ENCODE measurements at places on chromosomes 1 and 21.
A peak's percentile ranks its signal among the peaks of the same experiment; 100 is the strongest.

GRCh38 chr1:157993147-157993917 is at the start of gene KIRREL1:
TSS of gene KIRREL1 (plus strand) at chr1:157993645. CDS start at chr1:157993677, 32 bp downstream.
- no peak for DNase-seq
- peaks cover 2% of the 10 kb centered on the region for H3K36me3 ChIP-seq
- H3K4me3 ChIP-seq: peak within 1 kb of the TSS; percentile 32
- H3K27ac ChIP-seq: no peak within 1 kb of the TSS
- peaks cover 55% of the 10 kb centered on the region for H3K27me3 ChIP-seq
- peaks cover 5% of the 10 kb centered on the region for H3K4me1 ChIP-seq

GRCh38 chr1:51420867-51421627 is 90.7 kb upstream of the TTC39A start:
- DNase-seq: no peak
- no peak overlapping the region for H3K4me3 ChIP-seq

DNA sequence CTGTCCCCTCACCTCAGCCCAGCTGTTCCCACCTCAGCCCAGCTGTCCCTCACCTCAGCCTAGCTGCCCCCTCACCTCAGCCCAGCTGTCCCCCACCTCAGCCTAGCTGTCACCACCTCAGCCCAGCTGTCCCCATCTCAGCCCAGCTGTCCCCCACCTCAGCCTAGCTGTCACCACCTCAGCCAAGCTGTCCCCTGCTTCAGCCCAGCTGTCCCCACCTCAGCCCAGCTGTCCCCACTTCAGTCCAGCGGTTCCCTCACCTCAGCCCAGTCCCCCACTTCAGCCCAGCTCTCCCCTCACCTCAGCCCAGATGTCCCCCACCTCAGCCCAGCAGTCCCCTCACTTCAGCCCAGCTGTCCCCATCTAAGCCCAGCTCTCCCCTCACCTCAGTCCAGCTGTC is 88.4 kb upstream of the CSF3R start:
- H3K36me3 ChIP-seq: no peaks in the 10 kb centered on the region
- H3K4me1 ChIP-seq: peaks cover 3% of the 10 kb centered on the region
- no peak overlapping the region for H3K4me3 ChIP-seq
- peaks cover 45% of the 10 kb centered on the region for H3K27me3 ChIP-seq

DNA sequence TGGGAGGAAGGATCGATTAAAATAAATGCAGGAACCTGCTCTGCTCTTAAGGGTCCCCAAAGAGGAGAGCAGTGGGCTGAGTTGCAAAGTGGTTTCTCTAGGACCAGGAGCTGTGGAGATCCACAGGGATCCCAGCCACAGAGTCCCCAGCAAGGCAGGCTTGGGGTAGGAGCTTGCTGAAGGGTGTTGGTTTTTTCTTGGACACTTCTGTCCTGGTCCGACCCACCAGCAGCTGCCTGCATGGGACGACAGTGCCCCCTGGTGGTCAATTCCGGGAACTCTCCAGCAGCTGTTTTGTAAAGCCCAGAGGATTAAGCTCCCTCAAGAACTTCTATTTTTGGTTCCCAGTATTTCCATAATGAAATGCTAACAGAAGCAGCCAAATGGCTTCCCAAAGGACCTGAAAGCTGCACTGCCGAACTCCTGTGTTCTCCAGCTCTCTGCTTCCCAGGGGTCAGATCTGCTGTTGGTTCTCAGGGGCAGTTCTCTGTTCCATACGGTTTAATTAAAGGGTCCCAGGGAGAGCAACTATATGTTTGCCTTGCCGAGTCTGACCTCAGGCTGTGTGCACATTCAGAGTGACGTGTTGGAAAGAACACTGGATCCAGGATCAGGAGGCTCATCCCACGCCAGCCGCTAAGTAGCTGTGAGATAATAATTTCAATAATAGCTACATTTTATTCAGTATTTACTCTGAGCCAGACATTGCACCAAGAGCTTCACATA is 23.2 kb downstream of the NENF start:
- no peaks in the 10 kb centered on the region for H3K27me3 ChIP-seq
- H3K4me1 ChIP-seq: no peaks in the 10 kb centered on the region
- no peak overlapping the region for H3K4me3 ChIP-seq
- peaks cover 3% of the 10 kb centered on the region for H3K36me3 ChIP-seq

GRCh38 chr21:8991088-8991907 is 1530.1 kb upstream of the TPTE start:
- H3K27ac ChIP-seq: no peak overlapping the region
- peaks cover 42% of the 10 kb centered on the region for H3K27me3 ChIP-seq
- no peak for DNase-seq
- no peaks in the 10 kb centered on the region for H3K4me1 ChIP-seq

GRCh38 chr1:57321776-57322175 is 102.1 kb downstream of the DAB1 start:
- H3K36me3 ChIP-seq: no peaks in the 10 kb centered on the region
- no peak for DNase-seq

GRCh38 chr1:1393014-1393413 is 6.1 kb downstream of the CCNL2 start:
- no peaks in the 10 kb centered on the region for H3K27me3 ChIP-seq
- H3K27ac ChIP-seq: no peak overlapping the region
- no peak overlapping the region for H3K4me3 ChIP-seq

GRCh38 chr1:22414244-22414751 is 37.4 kb upstream of the ZBTB40 start:
- H3K27ac ChIP-seq: no peak overlapping the region
- peaks cover 4% of the 10 kb centered on the region for H3K4me1 ChIP-seq
- no peak for DNase-seq
- peaks cover 20% of the 10 kb centered on the region for H3K27me3 ChIP-seq
- H3K4me3 ChIP-seq: no peak overlapping the region
- peaks cover 3% of the 10 kb centered on the region for H3K36me3 ChIP-seq

DNA sequence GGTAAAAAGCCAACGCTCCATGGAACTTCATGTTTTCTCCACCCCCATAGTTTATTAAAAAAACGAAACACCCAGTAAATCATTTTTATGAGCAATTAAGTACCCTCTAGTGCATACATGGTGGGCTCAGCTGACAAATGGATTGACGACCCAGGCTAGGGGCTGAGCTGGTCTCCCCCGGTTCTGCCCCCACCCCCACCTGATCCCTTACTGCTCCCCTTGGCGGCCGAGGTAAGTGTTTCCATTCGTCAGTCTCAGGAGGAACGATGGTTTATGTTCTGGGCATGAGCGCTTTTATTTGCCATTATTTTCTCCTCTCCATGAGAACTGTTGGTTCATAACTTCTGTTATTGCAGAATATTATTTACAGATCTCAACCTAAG is 233.9 kb upstream of the C1orf174 start:
- no peaks in the 10 kb centered on the region for H3K4me1 ChIP-seq
- DNase-seq: no peak
- no peaks in the 10 kb centered on the region for H3K36me3 ChIP-seq
- H3K27ac ChIP-seq: no peak overlapping the region

DNA sequence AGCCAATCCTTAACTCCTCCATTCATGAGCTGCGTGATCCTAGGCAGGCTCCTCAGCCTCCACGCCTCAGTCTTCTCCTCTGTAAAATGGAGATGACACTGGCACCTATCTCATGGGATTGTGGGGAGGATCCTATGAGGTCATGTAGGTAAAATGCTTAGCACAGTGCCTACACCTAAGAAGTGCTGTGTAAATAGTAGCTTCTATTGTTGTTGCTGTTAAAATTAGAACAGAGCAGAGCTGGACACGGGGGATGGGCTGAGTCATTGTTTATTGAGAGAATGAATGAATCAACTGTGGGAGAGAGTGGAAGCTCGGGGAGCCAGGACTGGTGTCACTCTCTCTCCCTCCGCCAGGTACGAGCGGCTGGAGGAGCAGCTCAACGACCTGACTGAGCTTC is 43.0 kb downstream of the TMCC2 start:
- peaks cover 17% of the 10 kb centered on the region for H3K4me1 ChIP-seq
- peaks cover 5% of the 10 kb centered on the region for H3K36me3 ChIP-seq
- DNase-seq: no peak
- H3K4me3 ChIP-seq: no peak overlapping the region
- H3K27me3 ChIP-seq: no peaks in the 10 kb centered on the region

DNA sequence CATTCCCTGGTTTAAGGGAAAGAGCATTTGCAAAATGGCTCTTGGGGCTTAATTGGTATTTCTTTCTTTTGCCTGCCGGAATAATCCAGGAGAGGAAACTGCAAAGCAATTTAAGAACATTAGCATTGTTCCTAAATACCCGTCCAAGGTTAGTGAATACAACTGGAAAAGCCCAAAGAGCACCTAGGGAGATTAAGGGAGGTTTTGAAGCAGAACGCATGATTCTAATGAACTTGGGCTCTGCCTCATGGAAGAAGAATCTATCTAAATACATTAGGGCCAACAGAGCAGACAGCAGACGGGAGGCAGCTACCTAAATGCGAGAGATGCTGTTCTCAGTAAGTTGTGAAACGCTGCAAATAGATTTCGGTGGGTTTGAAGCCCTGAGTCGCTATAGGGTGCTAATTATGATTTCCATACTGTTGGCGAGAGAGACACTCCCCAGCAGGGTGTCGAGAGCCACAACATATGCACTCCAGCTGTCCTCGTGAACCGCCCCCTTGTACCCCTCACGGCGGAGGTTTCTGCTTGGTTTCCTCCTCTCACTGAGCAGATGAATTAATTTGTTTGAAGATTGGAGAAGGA is 326.7 kb upstream of the CAMK1G start:
- no peak overlapping the region for H3K4me3 ChIP-seq
- H3K4me1 ChIP-seq: no peaks in the 10 kb centered on the region
- no peaks in the 10 kb centered on the region for H3K27me3 ChIP-seq
- no peak overlapping the region for H3K27ac ChIP-seq
- no peaks in the 10 kb centered on the region for H3K36me3 ChIP-seq
- DNase-seq: no peak

DNA sequence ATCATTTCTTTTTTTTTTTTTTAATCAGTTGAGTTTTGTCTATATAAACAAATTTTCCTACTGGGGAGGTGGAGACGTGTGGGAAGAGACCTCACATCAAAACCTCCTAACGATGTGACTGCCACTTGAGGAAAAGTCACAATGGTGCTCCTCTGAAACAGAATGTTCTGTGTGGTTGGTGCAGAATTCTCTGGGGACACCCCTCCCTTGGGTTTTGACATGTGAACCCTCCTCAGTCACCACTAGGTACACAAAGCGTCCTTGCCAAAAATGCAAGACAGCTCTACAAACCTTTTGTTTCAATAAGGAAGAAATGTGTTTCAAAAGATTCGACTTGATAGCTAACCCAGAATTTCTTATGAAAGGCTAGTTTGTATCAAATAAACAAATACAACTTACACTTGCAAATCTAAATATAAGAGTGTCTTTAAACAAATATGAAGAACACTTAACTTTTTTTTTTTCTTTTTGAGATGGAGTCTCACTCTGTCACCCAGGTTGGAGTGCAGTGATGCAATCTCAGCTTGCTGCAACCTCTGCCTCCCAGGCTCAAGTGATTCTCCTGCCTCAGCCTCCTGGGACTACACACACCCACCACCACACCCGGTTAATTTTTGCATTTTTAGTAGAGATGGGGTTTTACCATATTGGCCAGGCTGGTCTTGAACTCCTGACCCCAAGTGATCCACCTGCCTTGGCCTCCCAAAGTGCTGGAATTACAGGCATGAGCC is 9.3 kb downstream of the SLC25A24 start:
- no peaks in the 10 kb centered on the region for H3K27me3 ChIP-seq
- no peak overlapping the region for H3K27ac ChIP-seq
- peaks cover 3% of the 10 kb centered on the region for H3K4me1 ChIP-seq
- peaks cover 4% of the 10 kb centered on the region for H3K36me3 ChIP-seq
- no peak overlapping the region for H3K4me3 ChIP-seq
- no peak for DNase-seq

DNA sequence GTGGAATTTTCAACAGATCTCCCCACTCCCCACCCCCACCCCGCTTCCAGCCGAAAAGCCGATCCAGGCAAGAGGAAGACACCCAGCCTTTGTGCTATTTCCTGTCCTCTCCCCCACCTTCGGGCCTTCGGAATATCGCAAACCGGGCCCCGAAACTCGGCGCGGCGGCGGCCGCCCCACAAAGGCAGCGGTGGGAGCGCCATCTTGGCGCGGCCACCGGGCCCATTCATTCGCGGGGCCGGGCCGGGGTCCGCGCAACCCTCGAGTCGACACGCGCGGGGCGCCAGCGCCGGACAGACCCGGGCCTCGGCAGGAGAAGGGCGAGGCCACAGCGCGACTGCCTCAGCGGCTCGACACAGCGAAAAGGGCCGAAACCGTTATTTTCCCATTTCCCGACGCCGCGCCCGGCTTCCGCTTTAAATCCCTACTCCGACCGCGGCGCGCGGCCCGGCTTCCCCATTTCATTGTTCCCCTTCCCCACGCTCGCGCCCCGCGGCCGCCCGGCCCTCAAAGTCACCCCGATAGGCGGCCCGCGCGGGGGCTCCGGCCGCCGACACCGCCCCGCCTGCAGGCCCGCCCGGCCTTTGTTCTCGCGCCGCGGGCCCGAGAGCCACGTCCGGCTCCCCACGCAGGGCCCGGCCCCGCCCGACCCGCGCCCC is 911 bp downstream of the GNB1 start:
- peak overlapping the region; percentile 88 for H3K27ac ChIP-seq
- peak overlapping the region; percentile 77 for H3K4me3 ChIP-seq
- peak; percentile 38 for DNase-seq
- peaks cover 41% of the 10 kb centered on the region for H3K4me1 ChIP-seq
- peaks cover 52% of the 10 kb centered on the region for H3K36me3 ChIP-seq

DNA sequence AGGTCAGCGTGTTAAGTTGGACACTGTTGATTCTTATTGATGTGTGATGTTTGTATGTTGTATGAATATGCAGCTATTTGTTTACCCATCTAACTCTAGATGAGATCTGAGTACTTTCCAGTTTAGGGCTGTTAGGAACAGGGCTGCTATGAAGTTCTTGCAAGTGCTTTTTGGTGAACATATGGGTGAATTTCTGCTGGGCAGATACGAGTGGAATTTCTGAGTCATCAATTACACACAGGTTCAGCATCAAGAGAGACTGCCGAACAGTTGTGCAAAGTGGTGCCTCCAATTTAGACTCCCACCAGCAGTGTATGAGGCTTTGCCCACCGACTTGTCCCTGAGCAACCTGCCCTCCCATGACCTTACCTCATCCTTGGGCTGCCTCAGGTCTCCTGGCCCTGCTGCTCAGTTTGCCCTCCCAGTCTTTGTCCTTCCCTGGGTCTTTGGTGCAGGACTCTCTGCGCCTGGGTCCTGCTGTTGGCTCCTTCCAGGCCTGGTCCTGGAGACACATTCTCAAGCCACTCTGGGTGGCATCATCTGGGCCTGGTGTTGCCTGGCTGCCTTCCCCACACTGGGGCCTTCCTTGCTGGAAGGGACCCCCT is 343.6 kb downstream of the PTPRU start:
- H3K27ac ChIP-seq: no peak overlapping the region
- no peak overlapping the region for H3K4me3 ChIP-seq
- H3K36me3 ChIP-seq: no peaks in the 10 kb centered on the region
- no peak for DNase-seq
- H3K27me3 ChIP-seq: peaks cover 7% of the 10 kb centered on the region
- H3K4me1 ChIP-seq: no peaks in the 10 kb centered on the region

DNA sequence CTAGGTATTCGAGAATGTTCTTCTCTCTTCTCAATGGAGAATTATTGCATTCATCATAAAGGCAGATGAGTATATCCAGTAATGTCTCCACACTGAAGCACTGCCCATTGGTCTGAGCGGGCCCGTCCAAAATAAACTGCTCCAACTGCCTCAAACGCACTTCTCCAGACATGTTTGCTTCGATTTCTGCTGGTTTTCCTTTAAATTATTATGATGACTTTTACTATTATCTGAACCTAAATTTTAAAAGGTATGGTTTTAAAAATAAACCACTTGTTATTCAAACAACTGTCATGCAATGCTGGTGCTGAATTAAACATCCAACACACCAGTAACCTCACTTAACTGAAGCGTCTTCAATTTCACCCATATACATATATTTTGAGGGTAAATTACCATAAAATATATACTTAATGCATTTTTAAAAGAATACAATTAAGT is 1.3 kb downstream of the CDC42BPA start:
- no peak for DNase-seq
- peaks cover 4% of the 10 kb centered on the region for H3K4me1 ChIP-seq
- no peak overlapping the region for H3K27ac ChIP-seq
- peak overlapping the region; percentile 55 for H3K4me3 ChIP-seq
- peaks cover 71% of the 10 kb centered on the region for H3K27me3 ChIP-seq
